Lower leg skin (tissue), 4 donors: ENCODE measurements at places on chromosomes 16 and 17. TPM values are rescaled to one million over a fixed set of nuclear protein-coding genes. Genes with fewer than 3 reads are reported as not detected.

The RAB11FIP3 gene
- total RNA-seq, result 66.3 TPM

The LRRC46 gene
- total RNA-seq, result not detected

The TSPOAP1 gene
- total RNA-seq, result 18.3 TPM

The SP2 gene
- total RNA-seq, result 12.6 TPM

The TSNAXIP1 gene
- 0.15 TPM for total RNA-seq

The MTSS2 gene
- total RNA-seq, result 55.5 TPM

- DNase-seq, result no peak
Measured at GRCh38 chr16:55249361-55249760, 74.6 kb upstream of the IRX6 start.

GRCh38 chr17:17304521-17304985 is 1.4 kb downstream of the NT5M start:
- no peak for DNase-seq

- no peak for DNase-seq
Measured at GRCh38 chr16:16830401-16830800, 451.5 kb downstream of the NPIPA7 start.

DNA sequence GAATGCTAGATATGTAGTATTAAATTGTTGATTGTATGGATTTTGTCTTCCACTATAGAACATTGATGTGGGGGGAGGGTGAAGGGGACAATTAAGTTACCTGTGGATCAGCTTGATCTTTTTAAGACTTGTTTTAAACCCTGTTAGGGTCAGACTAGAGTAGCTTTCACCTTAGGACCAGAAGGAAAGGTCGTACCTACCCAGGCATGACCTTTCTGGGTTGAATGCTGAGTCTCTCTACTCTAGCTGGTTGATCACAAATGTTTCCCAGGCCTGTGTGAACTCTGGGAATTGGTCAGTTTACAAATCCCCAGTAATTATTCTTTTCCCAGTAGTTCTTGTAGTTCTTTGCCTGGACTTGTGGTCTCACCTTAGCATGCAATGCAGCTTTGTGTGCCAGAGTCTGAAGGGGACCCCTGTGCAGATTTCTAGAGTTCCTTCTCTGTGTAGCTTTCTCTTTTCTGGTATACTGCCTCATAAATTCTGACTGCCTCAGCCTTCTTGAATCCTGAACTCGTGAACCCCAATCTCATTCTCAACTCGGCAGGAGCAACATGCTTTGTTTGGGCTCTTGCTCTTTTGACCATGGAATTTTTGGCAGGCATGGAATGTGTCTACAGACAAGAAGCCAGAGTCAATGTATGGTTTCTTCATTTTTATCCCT is 54.1 kb downstream of the VMP1 start:
- DNase-seq, result no peak

GRCh38 chr17:67475161-67475937 is 98.3 kb downstream of the PITPNC1 start:
- peak; percentile 79 for DNase-seq

DNA sequence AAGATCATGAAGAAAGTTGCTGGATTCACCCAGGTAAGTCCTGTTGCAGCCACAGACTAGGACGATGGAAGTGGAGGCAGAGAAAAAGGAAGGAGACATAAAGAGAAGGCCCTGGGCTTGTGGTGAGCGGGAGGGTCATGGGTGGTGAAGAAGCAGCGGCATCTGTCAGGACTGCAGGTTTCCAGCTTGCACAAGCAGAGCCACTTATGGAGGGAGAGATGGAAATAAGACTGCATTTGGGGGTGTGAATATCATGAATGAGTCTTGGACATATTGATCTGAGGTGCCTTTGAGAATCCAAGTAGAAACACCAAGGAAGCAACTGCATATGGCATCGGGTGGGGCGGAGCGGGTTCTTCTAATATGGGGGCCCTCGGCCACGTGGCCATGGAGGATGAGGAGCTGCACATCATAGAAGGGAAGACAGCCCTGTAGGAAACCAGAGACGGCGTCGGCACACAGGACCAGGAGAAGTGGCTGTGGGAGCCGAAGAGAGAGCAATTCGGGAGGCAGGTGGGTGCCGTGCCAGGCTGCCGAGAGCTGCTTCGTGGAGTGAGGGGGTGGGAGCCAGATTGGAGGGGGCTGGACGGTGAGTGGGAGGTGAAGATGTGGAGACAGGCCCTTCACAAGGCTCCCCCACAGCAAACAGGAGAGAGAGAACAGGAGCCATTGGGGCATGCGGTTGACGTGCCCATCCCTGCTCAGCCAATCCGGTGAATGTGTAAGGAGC is 243.5 kb downstream of the GSG1L start:
- DNase-seq, result peak; percentile 78

- DNase-seq, result no peak
Measured at GRCh38 chr17:76376318-76377133, 7.9 kb upstream of the SPHK1 start.

GRCh38 chr17:57046749-57047148 is 38.3 kb upstream of the AKAP1 start:
- no peak for DNase-seq

- no peak for DNase-seq
Measured at GRCh38 chr16:54546521-54546920, 259.9 kb upstream of the IRX3 start.

- DNase-seq, result no peak
Measured at GRCh38 chr17:34155947-34156346, 99.1 kb upstream of the CCL2 start.
